Esophagus (tissue), 2 donors: ENCODE measurements at places on chromosomes 1 and 21. TPM values are rescaled to one million over a fixed set of nuclear protein-coding genes. Genes with fewer than 3 reads are reported as not detected.

SLC30A2 gene
- polyA plus RNA-seq: not detected

MLLT11 gene
- polyA plus RNA-seq: 0.72 TPM

ALDH9A1 gene
- 60.4 TPM for polyA plus RNA-seq

GMEB1 gene
- polyA plus RNA-seq: 3.2 TPM

NSUN4 gene
- polyA plus RNA-seq: 12.5 TPM

OSCP1 gene
- 3.0 TPM for polyA plus RNA-seq

FCRL2 gene
- 0.18 TPM for polyA plus RNA-seq

OR10R2 gene
- polyA plus RNA-seq: not detected

TENT5C gene
- 0.20 TPM for polyA plus RNA-seq

CR1 gene
- polyA plus RNA-seq: 0.12 TPM

C2CD4D gene
- 0.19 TPM for polyA plus RNA-seq

KIF26B gene
- 0.12 TPM for polyA plus RNA-seq

PSRC1 gene
- 10.4 TPM for polyA plus RNA-seq

CTSE gene
- 0.53 TPM for polyA plus RNA-seq

ADORA3 gene
- polyA plus RNA-seq: 0.94 TPM

GABPA gene
- polyA plus RNA-seq: 6.4 TPM

AADACL4 gene
- not detected for polyA plus RNA-seq

AIRE gene
- polyA plus RNA-seq: 0.01 TPM

CR1L gene
- polyA plus RNA-seq: not detected

RERE gene
- 24.4 TPM for polyA plus RNA-seq

COL24A1 gene
- 0.16 TPM for polyA plus RNA-seq

SERTAD4 gene
- 3.0 TPM for polyA plus RNA-seq

GBP6 gene
- polyA plus RNA-seq: 442 TPM

ZMYM4 gene
- 6.1 TPM for polyA plus RNA-seq

OR6K3 gene
- polyA plus RNA-seq: not detected

SPRR2A gene
- polyA plus RNA-seq: 4,263 TPM

AKR7A3 gene
- polyA plus RNA-seq: 1.3 TPM

LAMB3 gene
- polyA plus RNA-seq: 15.2 TPM

HAPLN2 gene
- 0.28 TPM for polyA plus RNA-seq

ASAP3 gene
- 32.8 TPM for polyA plus RNA-seq

ADAM30 gene
- not detected for polyA plus RNA-seq

FAM72D gene
- polyA plus RNA-seq: 0.87 TPM

FMO4 gene
- 2.3 TPM for polyA plus RNA-seq

RIMS3 gene
- polyA plus RNA-seq: 0.35 TPM

OVAAL gene
- polyA plus RNA-seq: not detected

KCNN3 gene
- polyA plus RNA-seq: 0.12 TPM

PCBP3 gene
- 0.24 TPM for polyA plus RNA-seq

FHAD1 gene
- polyA plus RNA-seq: 0.04 TPM

FYB2 gene
- 2.0 TPM for polyA plus RNA-seq

EDEM3 gene
- 6.0 TPM for polyA plus RNA-seq

RGS4 gene
- 0.39 TPM for polyA plus RNA-seq

MRPL37 gene
- 17.8 TPM for polyA plus RNA-seq

SLAMF7 gene
- polyA plus RNA-seq: 4.0 TPM

KCNK2 gene
- 0.14 TPM for polyA plus RNA-seq

MOB3C gene
- 7.5 TPM for polyA plus RNA-seq

NHLH1 gene
- 0.09 TPM for polyA plus RNA-seq

FAM151A gene
- 0.24 TPM for polyA plus RNA-seq

CFAP126 gene
- not detected for polyA plus RNA-seq

FCER1A gene
- polyA plus RNA-seq: 20.8 TPM

OR2T1 gene
- polyA plus RNA-seq: not detected

LRRN2 gene
- polyA plus RNA-seq: 0.88 TPM

ANKRD45 gene
- not detected for polyA plus RNA-seq

LY9 gene
- polyA plus RNA-seq: 0.73 TPM

PRPF38B gene
- 19.2 TPM for polyA plus RNA-seq

OR10J1 gene
- polyA plus RNA-seq: not detected
